ENCODE measurements at places on chromosomes 7 and 10. TPM values are rescaled to one million over a fixed set of nuclear protein-coding genes. Genes with fewer than 3 reads are reported as not detected.
A peak's percentile ranks its signal among the peaks of the same experiment; 100 is the strongest.

Gene SLC26A5
- not detected for total RNA-seq

DNA sequence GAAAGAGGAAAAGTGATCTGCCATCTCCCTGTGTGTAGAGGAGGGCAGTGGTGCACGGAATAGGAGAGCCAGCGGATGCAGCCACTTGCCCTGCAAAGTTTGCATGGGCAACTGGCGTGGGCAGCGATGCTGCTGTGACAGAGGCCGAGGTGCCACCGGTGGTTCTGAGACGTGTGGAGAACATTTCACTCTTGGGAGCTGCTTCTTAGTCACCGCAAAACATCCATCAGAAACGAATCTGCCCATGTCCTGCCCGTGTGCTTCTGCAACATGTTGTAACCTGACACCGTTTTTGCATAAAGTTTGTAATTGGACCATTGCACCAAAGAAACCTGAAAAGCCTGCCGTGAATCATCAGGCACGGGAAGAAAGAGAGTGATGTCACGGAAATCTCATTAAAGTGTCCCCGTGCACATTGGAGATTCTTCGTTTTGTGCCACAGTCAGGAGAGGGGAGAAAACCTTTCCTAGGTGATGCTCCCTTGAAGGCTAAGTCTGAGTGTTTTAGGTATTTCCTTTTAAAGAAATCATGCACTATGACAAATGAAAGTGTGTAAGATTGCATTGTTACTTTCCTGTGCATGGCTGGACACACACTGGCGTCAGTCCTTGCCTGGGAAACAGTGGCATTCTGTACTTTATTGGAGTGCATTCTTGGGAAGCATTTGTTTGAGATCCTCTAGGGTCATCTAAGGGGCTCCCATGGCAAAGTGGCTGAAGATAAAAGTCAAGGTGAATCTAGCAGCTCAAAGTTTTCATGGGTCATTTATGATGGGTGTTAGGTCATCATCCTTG lies 302.6 kb downstream of the KLF6 start:
- peak; percentile 35 for DNase-seq

DNA sequence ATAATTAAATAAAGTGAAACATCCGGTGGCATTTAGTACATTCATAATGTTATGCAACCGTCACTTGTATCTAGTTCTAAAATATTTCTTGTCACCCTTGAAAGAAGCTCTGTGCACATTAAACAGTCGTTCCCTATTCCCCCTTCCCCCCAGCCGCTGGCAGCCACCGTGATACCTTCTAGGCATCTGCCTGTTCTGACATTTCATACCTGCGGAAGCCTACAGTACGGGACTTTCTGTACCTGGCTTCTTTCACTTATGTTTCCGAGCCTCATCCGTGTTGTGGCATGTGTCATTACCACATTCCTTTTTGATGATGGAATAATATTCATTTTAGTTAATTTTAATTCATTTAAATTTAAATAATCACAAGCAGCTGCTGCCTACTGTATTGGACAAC lies 13.9 kb upstream of the SFRP5 start:
- DNase-seq, result no peak

Gene NKX1-2
- total RNA-seq, result not detected

- no peak for DNase-seq
Measured at GRCh38 chr7:138602451-138602850, 98.7 kb downstream of the SVOPL start.

GRCh38 chr7:80047856-80048459 lies 86.7 kb upstream of the GNAI1 start:
- DNase-seq, result no peak

Gene SNX10
- total RNA-seq, result 7.3 TPM

- DNase-seq, result no peak
Measured at GRCh38 chr10:95474228-95475002, 86.8 kb downstream of the SORBS1 start.

DNA sequence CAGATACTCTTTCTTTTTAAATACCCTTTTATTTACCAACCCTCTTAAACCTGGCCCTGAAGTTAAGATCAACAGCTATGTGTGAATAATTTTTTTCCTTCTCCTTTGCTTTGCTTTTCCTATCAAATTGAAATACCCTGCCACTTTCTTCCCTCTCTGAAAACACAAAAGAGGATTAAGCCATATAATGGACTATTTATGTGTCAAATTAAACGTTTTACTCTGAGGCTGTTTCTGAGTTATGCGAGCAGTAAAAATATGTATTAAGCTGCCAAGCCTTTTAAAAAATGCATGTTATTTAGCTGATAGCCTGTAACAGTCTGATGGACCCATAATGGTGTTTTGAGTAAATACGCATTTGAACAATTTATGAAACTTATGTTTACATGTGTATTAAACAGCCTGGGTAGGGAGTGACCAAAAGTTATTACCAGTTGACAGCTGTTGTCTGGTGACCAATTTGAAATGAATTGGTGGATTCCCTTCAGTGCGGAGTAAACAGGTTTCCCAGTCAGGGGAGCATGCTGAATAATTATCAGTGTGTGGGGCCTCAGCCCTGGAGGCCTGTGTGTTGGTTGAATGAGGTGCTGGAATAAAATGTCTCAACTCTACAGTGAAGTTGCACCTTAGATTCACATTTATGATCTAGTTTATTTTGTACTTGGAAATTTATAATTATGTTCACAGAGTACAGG lies 89.6 kb downstream of the AUTS2 start:
- no peak for DNase-seq

Gene CDC14C
- total RNA-seq, result not detected

Gene ABLIM1
- total RNA-seq, result 52.5 TPM

DNA sequence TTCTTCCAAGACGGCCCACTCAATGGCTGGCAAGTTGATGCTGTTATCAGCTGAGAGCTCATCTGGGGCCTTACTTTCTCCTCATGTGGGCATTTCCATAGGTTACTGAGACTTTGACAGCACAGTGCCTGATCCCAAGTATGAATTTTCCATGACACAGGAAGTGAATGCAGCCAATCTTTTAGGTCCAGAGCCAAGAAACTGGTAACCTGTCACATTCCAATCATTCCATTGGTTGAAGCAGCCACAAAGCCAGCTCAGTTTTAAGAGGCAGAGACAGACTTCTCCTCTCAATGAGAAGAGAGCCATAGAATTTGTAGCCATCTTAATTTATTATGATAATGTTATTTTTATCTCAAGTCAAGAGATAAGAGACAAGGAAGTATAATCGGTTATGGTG lies 775.5 kb downstream of the CNTNAP2 start:
- DNase-seq, result no peak

DNA sequence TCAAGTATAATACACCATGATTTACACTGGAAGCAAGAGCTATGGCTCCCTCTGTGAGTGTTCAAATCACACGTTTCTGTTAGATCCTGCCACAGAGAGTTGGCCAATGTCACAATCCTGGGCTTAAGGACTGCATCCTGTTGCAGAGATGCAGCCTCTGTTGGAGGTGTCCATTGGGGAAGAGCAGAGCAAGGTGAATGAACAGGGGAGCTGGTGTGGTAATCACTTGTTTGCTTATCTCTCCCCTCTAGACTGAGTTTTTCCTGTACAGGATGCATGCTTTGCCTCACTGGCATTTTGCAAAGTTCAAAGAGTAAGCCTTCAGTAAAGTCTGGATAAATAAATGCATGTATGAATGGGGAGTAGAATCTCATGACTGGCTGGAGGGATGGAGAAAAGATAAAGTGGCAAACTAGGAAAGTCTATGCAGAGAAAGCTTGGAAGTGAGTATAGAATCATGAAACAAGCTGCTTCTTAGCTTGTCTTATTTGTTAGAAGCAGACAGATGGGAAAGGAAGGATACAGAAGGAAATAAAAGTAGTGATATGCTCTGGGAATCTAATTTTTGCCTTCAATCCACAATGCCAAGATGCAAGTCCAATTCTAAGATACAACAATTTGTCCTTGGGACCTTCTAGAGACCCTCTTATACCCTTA lies 605.9 kb downstream of the KCNMA1 start:
- no peak for DNase-seq

Gene CRTAC1
- total RNA-seq, result not detected

Gene GPR22
- total RNA-seq, result not detected
